Lung (tissue), 17 donors: ENCODE measurements at places on chromosomes 12 and 14. TPM values are rescaled to one million over a fixed set of nuclear protein-coding genes. Genes with fewer than 3 reads are reported as not detected.

Gene APOF
- total RNA-seq, result 0.12 TPM

Gene PZP
- 3.8 TPM for total RNA-seq

- no peaks in the 10 kb centered on the region for H3K4me1 ChIP-seq
- H3K27ac ChIP-seq, result no peak overlapping the region
- no peaks in the 10 kb centered on the region for H3K36me3 ChIP-seq
- H3K4me3 ChIP-seq, result no peak overlapping the region
- no peak for DNase-seq
Observed at GRCh38 chr12:56382611-56383010, 20.0 kb upstream of the APOF start.

- no peak overlapping the region for H3K4me3 ChIP-seq
- peaks cover 21% of the 10 kb centered on the region for H3K4me1 ChIP-seq
- H3K36me3 ChIP-seq, result peaks cover 8% of the 10 kb centered on the region
- no peak for DNase-seq
- H3K27me3 ChIP-seq, result no peaks in the 10 kb centered on the region
Observed at GRCh38 chr12:27575090-27575761, 51.2 kb downstream of the PPFIBP1 start.

DNA sequence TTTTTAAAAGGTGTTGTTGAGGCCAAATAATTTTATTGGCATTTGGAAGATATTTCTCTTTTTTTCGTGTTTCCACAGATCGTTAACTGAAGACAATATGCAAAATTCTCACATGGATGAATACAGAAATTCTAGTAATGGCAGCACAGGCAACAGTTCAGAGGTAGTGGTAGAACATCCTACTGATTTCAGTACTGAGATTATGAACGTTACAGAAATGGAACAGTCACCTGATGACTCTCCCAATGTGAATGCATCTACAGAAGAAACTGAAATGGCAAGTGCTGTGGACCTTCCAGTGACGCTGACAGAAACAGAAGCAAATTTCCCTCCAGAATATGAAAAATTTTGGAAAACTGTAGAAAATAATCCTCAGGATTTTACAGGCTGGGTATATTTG, 11.2 kb downstream of the PRPF39 start:
- no peak for DNase-seq
- no peaks in the 10 kb centered on the region for H3K27me3 ChIP-seq
- peaks cover 2% of the 10 kb centered on the region for H3K4me1 ChIP-seq
- no peak overlapping the region for H3K4me3 ChIP-seq
- no peak overlapping the region for H3K27ac ChIP-seq

GRCh38 chr14:91126761-91127160, 12.9 kb downstream of the DGLUCY start:
- H3K27ac ChIP-seq, result no peak overlapping the region
- peaks cover 2% of the 10 kb centered on the region for H3K36me3 ChIP-seq
- no peak overlapping the region for H3K4me3 ChIP-seq

- no peak for DNase-seq
- H3K4me1 ChIP-seq, result no peaks in the 10 kb centered on the region
- H3K36me3 ChIP-seq, result no peaks in the 10 kb centered on the region
- H3K27me3 ChIP-seq, result no peaks in the 10 kb centered on the region
Observed at GRCh38 chr12:72543777-72544467, 271.8 kb downstream of the TRHDE start.

- no peak for DNase-seq
- H3K4me1 ChIP-seq, result no peaks in the 10 kb centered on the region
- H3K4me3 ChIP-seq, result no peak overlapping the region
Observed at GRCh38 chr14:83196236-83196635, 1662.6 kb upstream of the SEL1L start.

- no peaks in the 10 kb centered on the region for H3K27me3 ChIP-seq
- H3K36me3 ChIP-seq, result no peaks in the 10 kb centered on the region
- DNase-seq, result no peak
Observed at GRCh38 chr12:123427036-123427769, 9.3 kb downstream of the RILPL2 start.
